T-helper 2 cell treated with Interferon-gamma antibody and Interleukin-4, amounts not matched to agents 100 ng/mL and 5 ng/mL, for 36 hours (primary cell): ENCODE measurements at places on chromosomes 7 and 10. TPM values are rescaled to one million over a fixed set of nuclear protein-coding genes. Genes with fewer than 3 reads are reported as not detected.

The SEMA3A gene
- 0.59 and 0.66 TPM in 2 replicates for total RNA-seq

The TMEM270 gene
- total RNA-seq = not detected in 2 replicates

The NRAP gene
- total RNA-seq = not detected in 2 replicates

The C7orf33 gene
- total RNA-seq = not detected in 2 replicates

The RTKN2 gene
- total RNA-seq = 5.0 and 5.3 TPM in 2 replicates

The ADO gene
- 19.5 and 20.2 TPM in 2 replicates for total RNA-seq

The ADARB2 gene
- not detected in 2 replicates for total RNA-seq

The PLA2G12B gene
- not detected in 2 replicates for total RNA-seq

The TLX1 gene
- total RNA-seq = not detected in 2 replicates

The LRRC18 gene
- not detected in 2 replicates for total RNA-seq

The GNAT3 gene
- total RNA-seq = not detected in 2 replicates

The SGCE gene
- 1.3 and 1.4 TPM in 2 replicates for total RNA-seq

The ZKSCAN5 gene
- 11.4 and 11.6 TPM in 2 replicates for total RNA-seq

The UROS gene
- 49.7 and 51.8 TPM in 2 replicates for total RNA-seq

The PNLIPRP2 gene
- not detected in 2 replicates for total RNA-seq

The DLG5 gene
- 7.6 and 8.0 TPM in 2 replicates for total RNA-seq

The POMZP3 gene
- total RNA-seq = 6.2 and 7.8 TPM in 2 replicates
